H9 (cell line): ENCODE measurements at places on chromosomes 5 and 9.

DNA sequence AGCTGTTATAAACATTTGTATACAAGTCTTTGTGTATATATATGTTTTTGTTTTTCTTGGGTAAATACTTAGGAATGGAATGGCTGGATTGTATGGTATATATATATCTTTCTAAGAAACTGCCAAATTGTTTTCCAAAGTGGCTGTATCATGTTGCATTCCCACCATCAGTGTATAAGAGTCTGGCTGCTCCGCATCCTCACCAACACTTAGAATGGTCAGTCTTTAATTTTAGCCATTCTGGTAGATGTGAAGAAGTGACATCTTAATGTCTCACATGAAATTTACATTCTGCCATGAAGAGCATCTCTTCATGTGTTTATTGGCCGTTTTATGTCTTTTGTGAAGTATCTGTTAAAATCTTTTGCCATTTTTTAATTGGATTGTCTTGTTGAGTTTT, 31.9 kb downstream of the GALNT10 start:
- DNase-seq: no peak

GRCh38 chr9:18473652-18474279, at the start of gene ADAMTSL1:
Gene ADAMTSL1 (plus strand): TSS chr9:18474153. CDS start chr9:18474233, 80 bp downstream.
- peak; percentile 94 for DNase-seq

DNA sequence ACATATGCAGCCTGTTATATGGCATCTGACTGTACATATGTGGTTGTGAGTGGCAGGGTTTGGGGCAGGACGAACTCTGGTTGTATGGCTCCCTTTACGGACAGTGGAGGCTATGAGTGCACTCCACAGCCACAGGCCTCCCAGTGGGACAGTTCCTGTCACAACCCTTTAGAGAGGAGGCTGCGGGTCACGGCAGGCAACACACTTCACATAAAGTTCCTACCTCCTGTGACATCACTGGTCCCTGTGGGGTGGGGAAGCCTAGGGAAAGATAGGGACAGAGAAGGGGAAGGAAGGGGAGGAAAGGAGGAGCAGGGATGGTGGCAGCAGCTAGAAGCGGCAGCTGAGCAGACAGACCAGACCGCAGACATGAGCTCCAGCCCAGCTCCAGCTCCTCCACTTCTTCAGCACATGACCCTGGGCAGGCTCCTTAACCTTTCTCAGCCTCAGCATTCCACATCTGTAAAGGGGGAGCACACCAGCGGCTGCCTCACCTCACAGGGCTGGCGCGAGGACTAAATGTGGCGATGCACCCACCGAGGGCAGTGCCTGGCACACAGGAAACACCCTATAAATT, 27.4 kb upstream of the CORO2A start:
- DNase-seq: no peak

DNA sequence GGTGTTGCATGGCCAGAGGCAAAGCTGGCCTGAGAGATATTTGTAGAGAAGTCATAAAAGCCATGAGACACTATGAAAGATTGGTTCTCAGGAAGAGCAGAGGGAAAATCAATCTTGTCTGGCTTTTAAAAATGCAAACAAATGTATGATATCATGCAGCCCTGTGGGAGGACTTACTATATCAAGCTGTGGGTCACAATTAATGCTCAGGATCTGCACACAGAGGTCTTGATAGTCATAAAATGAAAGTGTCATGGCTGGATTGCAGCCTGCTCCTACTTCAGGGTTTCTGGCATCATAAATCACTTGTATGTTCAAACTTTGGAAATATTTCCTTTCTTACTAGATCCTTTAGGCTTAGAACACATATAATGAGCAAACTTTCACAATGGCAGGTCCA, 151.5 kb downstream of the SEMA6A start:
- no peak for DNase-seq

DNA sequence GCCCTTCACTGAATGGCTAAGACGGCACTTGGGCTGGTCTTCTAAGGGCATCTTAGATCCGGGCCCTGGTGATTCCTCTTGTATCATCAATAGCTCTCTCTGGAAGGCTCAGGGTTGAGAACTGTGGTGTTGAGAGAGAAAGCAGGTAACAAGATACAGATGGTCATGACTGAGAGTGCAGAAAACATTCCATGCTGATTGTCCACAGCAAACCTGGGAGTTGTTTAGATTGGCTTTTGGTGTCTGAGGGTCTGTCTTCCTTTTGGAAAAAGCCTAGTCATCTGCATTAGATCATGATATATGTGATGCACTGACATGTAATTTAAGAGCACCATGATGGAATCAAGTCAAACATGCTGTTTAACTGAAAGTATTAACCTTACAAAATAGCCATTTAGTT, 331.9 kb downstream of the ADAMTS6 start:
- DNase-seq: no peak

GRCh38 chr9:83392228-83392627, 146.0 kb downstream of the FRMD3 start:
- no peak for DNase-seq

DNA sequence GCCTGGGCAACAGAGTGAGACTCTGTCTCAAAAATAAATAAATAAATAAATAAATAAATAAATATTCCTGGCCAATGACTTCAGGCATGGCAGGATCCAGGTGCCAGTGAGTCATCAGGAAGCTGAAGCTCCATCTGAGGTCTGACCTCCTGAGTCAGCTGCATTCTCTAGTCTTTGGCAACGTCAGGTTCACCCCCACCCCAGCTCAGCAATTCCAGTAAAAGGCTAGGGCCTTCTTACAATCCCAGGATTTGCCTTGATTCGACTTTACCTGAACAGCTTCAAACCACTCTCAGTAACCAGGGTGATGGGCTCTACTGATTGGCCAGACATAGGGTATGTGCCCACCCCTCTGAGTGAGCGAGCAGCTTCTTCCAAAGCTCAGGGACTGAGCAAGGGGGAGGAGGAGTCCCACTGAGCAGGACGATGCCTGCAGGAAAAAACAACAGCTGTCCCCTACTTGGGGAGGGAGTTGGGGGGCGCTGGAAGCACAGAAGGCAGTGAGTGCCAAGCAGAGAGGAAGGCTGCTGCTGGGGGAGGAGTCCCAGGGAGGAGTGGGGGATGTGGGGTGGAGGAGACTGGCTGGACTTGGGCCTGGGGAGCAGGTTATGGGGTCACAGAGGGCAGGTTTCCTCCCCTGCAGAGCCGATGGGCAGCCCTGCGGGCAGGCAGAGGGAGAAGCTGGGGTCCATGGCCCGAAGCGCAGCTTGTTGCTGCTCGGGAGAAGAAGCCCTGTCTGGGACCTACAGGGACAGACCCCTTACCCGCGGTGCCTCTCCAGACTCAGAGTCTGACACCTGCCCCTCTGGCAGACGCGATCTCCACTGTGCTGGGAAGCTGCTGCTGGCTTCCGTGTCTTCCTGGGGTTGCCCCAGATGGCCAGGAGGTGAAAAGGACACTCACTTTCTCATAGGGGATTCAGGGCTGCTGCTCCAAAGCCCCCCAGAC, 25.9 kb upstream of the UNC5A start:
- peak; percentile 64 for DNase-seq

GRCh38 chr5:17796757-17797396, 162.6 kb downstream of the TAF11L14 start:
- no peak for DNase-seq

DNA sequence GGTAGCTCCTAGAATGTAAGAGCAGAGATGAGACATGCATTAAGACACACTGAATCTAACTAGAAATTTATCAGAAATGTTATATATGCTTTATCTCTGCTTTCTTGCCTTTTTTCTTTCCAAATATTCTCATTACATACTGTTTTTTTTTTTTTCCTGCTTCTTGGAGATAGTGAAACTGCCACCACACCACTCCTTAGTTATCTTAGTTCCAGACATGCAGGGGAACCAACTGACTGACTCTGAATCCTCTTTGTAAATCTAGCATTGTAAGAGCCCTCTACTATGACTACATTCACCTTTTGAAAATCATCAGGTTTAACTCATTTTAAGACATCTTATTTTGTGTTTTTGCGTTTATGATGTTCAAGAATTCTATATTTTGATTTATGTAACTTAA, 181.3 kb upstream of the ST8SIA4 start:
- DNase-seq: no peak

DNA sequence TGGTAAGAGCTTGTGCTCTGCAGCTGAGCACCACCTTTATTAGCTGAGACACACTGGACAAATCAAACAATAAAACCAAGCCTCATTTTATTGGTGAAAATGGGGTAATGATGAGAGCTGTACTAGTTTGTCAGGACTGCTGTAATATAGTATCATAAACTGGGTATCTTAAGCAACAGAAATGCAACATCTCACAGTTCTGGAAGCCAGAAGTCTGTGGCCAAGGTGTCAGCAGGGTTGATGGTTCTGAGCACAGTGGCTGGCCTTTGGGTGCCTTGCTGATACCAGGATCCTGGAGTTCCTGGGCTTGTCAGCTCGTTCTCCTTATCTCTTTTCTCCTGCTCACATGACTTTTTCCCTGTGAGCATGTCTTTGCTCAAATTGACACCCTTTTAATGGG, 513.1 kb downstream of the IRX1 start:
- no peak for DNase-seq

DNA sequence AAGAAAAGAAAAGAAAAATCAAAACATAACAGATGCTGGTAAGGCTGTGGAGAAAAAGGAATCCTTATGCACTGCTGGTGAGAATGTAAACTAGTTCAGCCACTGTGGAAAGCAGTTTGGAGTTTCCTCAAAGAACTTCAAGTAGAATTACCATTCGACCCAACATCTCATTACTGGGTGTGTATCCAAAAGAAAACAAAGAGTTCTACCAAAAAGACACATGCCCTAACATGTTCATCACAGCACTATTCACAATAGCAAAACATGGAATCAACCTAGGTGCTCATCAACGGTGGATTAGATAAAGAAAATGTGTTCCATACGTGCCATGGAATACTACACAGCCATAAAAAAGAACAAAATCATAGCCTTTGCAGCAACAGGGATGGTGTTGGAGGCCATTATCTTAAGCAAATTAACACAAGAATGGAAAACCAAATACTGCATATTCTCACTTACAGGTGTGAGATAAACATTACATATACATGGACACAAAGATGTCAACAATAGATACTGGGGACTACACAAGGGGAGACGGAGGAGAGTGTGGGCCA, 63.4 kb downstream of the PDE6A start:
- DNase-seq: no peak
